ENCODE measurements at places on chromosomes 6 and 20.

DNA sequence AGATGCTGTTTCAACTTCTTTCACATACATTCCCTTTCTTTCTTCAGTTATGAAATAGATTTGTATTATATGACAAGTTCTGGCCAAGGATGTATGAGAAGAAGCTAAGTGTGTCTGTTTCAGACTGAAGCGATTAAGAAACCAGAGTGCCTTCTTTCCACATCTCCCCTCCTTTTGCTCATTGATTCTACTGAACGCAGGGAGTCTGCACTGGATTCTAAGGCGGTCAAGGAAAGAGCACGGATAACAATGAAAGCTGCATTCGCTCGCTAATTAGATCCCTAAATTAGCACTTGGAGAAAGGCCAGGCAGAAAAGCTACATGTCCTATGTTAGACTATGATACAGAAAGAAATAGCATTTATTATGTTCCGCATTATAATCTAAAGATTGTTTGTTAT, 267.7 kb downstream of the HAO1 start:
- no peak for DNase-seq

DNA sequence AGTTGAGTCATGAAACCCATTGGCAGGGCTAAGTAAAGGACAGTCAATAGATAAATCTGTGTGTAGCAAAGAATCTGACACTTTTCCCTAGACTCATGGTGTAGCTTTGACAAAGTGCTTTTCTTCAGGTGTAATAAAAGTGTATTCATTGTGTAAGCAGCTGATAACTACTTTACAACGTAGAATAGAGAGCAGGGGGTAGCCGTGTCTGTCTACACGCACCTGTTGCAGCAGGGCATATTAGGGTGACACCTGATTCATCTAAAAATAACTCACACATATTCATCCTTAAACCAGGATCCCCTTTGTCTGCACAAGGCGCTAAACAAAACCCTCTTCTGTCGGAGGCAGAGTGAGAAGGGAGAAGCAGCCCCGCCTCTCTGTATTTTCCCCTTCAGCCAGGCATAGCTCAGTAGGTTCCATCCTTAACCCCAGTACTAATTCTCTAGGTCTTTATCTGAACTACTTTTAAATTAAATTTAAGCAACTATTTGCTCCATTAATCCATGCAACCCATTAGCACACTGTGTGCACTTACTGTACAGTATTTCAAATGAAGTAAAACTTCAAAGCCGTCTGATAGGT, 306.7 kb upstream of the SASH1 start:
- no peak for DNase-seq

- no peak for DNase-seq
Observed at GRCh38 chr6:166784691-166785090, 157.6 kb upstream of the RPS6KA2 start.

- no peak for DNase-seq
Observed at GRCh38 chr20:8986631-8987030, 82.3 kb upstream of the PLCB4 start.

DNA sequence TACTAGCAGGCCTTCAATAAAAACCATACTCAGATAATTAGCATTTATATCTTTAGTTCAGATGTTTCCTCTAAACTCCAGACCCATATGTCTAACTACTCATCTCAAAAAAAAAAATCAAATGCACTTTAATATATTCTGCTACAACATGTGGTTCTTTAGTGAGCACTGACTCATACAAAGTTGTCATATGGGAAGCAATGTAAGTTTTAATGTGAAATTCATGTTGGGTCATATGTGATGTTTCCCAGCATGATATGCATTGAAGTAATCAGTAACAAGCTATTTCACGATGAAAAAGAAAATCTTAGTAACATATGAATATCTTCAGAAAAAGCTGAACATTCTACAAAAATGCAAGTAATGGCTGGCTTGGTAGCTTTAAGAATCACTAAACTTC, 859.7 kb upstream of the ADGRB3 start:
- no peak for DNase-seq

DNA sequence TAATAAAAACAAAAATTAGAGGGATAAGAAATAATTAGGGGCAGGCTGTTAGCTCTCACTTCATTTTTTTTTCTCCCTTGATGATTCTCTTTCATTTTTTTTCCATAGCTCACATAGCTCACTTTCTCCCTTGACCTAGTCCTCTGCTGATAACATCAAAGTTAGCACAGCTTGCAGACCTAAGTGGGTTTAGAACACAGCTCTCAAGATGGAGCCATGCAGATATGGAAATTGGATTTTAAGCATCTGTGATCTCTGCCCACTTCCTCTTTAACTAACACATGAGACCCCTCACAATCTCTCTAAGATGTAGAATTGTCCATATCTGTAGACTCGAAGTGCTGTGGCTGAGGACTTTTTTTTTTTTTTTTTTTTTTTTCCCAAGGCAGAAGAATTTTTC, 257.1 kb downstream of the SOX4 start:
- no peak for DNase-seq

- DNase-seq = no peak
Observed at GRCh38 chr6:129329678-129330077, 380.3 kb downstream of the ARHGAP18 start.

- peak; percentile 81 for DNase-seq
Observed at GRCh38 chr20:36975099-36975818, 23.8 kb upstream of the SAMHD1 start.

GRCh38 chr6:48928937-48929336, 534.1 kb downstream of the MMUT start:
- no peak for DNase-seq

DNA sequence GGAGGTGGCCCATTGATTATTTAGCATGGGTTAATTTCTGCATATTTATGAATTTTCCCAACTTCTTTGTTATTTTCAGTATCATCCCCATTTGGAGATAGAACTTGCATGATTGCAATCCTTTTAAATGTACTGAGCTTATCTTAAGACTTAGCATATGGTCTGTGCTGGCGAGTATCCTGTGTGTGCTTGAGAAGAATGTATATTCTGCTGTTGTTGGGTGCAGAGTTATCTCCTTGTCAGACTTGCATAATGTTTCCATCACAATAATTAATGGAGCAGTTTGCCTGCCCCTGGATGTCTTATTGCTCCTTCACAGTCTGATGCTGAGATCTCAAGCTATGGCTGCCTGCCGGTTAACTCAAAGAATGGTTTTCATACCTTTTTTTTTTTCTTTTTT, 112.6 kb downstream of the CDYL start:
- no peak for DNase-seq

DNA sequence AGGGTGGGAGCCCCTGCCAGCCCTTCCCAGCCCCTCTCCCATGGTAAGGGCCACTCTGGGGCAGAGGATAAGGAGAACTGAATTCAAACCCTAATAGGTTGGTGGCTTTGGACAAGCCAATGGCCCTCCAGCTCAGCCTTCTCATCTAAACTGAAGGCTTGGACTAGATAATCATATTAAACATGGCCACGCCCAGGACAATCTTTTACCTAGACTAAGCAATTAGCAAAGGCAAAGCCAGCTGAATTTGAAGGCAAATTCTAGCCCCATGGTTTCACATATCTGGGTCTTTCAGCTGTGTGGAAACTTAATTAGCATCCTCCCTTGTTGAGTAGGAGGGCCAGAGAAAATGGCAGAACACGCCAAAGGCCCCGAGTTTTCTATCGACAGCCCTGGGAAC, 10.7 kb downstream of the SLC22A23 start:
- DNase-seq = no peak

DNA sequence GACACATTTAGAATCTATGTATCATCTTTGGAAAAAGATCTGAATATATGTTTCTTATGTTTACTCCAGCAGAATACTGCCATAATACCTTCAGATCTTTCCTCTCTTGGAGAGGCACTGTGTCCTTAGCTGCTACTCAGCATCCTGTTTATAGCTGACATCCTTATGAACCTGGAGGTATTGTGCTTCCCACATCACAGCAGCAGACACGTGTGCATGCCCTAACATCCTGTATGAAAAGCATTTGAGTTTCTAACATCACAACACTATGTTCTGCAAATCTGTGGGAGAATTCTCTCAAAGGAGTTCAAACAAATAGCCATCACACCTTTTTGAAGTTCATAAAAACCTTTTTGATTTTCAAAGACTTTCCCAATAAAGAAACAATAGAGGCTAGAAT, 216.0 kb downstream of the GJA1 start:
- DNase-seq = no peak

- DNase-seq = no peak
Observed at GRCh38 chr6:47163536-47163935, 121.4 kb upstream of the ADGRF1 start.

- no peak for DNase-seq
Observed at GRCh38 chr6:150211700-150212511, 69.1 kb downstream of the PPP1R14C start.

GRCh38 chr20:37759761-37760209, 66.0 kb downstream of the CTNNBL1 start:
- DNase-seq = no peak

DNA sequence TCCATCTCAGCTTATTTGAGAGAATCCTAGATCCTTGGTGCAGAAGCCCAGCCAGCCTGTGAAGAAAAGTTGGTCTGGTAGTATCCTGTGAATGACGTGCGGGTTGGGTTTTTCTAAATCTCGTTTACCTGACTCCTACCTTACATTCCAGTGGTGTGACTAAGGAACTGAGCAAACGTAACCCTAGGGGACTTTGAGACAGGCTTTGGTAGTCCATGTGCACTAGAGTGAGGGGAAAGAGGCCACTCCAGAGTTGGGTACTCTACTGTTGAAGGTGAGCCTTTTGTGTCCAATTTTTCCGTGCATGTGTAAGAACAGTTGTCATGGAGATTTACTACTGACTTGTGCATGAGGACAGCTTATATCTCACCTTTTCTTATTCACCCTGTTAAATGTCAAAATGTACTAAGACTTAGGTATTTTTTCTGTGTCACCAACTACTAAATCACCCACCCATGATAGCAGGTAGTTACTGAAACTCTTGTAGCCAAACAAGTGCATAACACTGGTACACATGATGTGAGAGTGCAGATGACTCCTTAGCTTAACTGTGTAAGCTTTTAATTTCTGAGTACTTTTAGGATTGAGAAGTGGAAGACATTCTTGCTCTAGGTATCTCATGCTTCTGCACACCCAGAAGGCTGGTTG, 26.3 kb upstream of the PLCG1 start:
- no peak for DNase-seq

DNA sequence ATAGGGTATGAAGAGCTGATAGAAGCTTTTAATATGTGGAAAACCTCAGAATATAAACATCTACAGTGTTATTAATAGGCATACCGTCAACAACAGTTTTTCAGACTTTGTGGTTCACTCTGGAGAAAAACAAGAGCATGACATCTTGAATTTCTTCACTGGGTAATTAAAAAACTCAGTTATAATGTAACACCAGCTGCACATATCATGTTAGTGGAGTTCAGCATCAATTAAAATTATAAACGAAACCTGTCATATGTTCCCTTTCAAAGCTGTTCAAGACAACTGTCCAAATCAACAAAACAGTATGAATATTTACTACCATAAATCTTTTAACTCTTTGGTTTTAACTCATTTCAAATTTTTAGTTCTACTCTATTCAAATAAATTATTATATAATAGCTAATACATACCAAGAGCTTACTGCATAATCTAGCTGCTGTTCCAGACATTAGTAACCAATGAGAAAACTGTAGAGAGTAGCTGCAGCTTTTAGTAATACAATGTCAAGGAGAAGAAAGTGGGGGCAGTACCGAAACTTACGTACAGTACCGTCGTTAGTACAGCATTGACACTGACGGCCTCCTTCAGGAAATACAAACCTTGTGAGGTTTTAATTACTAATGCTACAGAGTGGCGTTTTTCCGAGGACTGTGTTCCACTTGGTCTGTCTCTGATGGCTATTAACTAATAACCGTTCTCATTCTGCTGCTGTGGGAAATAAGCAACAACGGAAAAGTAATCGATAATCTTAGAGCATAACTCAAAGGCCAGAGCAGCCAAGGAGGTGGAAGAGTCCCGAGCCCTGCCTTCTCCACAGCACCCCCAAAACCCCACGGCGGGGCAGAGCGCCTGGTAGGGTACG, 532 bp upstream of the PM20D2 start:
- DNase-seq = peak; percentile 80

DNA sequence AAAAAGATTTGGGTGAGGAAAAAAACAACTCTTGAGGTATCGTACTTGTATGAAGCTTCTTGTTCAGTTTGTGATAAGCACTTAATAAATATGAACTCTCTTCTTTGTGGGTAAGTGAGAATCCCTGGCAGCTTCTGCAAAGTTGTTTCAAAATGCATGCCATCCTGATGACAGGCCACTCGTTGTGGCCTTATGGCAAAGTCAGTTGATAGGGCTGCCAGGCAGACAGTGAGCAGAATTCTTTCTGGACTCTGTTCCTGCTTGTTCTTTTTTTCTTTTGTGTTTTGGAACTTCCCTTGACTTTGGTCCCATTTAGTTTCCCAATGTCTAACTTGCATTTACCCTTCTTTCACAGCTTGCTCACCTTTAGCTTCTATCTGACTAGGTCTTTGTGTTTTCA, 983.5 kb upstream of the FLRT3 start:
- DNase-seq = no peak

GRCh38 chr6:98033617-98034016, 750.6 kb upstream of the MMS22L start:
- no peak for DNase-seq

DNA sequence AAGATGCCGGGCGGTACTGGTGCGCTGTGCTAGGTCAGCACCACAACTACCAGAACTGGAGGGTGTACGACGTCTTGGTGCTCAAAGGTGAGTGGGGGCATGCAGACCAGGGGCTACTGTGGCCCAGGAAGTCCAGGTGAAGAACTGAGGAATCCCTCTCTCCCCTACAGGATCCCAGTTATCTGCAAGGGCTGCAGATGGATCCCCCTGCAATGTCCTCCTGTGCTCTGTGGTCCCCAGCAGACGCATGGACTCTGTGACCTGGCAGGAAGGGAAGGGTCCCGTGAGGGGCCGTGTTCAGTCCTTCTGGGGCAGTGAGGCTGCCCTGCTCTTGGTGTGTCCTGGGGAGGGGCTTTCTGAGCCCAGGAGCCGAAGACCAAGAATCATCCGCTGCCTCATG, 1.0 kb downstream of the LY6G6F start:
- DNase-seq = no peak

GRCh38 chr20:47241345-47241781, 115.1 kb downstream of the ZMYND8 start:
- no peak for DNase-seq

DNA sequence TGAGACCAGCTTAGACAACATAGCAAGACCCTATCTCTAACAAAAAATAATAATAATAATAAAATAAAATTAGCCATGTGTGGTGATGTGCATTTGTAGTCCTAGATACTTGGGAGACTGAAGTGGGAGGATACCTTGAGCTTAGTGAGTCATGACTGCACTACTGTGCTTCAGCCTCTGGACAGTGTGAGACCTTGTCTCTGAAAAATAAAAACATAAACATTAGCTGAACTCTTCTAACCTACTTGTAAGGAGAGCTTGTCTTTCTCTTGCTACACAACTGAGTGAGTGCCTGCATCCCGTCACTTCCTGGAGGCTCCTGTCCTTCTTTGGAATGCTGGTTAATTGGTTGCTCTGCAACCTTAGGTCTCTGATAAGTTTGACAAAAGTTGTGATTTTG, 5.1 kb upstream of the DBNDD2 start:
- no peak for DNase-seq

GRCh38 chr6:157217894-157218370, 105.4 kb downstream of the TMEM242 start:
- no peak for DNase-seq

Data from CD8-positive, alpha-beta T cell (primary cell).